LoVo (cell line): ENCODE measurements at places on chromosomes 5 and 9.

- DNase-seq, result no peak
These were observed 811.2 kb downstream of the BRINP1 start for GRCh38 chr9:118558026-118558425.

- no peak for DNase-seq
These were observed 303.0 kb upstream of the CDH9 start for GRCh38 chr5:27341342-27341741.

- no peak for DNase-seq
These were observed 80.0 kb downstream of the AMBP start for GRCh38 chr9:113998114-113998513.

- DNase-seq, result no peak
These were observed 19.2 kb downstream of the OBP2B start for GRCh38 chr9:133189826-133190225.

DNA sequence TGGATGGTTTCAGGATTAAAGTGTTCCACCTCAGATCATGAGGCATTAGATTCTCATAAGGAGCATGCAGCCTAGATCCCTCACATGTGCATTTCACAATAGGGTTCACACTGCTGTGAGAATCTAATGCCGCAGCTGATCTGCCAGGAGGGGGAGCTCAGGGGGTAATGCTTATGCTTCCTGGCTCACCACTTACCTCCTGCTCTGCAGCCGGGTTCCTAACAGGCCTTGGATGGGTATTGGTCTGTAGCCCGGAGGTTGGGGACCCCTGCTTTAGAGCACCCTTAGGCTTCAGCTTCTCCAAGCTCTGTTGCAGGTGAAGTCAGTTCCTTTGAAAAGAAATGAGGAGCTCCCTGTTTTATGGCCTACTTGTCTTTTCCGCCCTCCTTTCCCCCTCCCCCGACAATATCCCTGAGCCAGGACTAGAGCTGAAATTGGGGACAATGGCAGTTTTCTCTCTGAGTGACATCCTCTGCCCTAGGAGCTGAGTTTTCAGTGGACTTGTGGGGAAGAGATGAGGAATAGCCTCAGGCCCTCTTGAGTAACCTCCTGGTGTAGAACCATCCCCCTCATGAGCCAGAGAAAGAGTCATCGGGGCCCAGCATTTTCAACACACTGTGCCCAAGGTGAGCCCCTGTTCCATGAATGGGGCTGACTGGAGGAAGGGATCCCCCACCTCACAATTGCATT is 16.2 kb upstream of the MAT2B start:
- no peak for DNase-seq
